Fibroblast of the aortic adventitia (primary cell): ENCODE measurements at places on chromosomes 2 and 18. TPM values are rescaled to one million over a fixed set of nuclear protein-coding genes. Genes with fewer than 3 reads are reported as not detected.

Gene GCKR
- 4.5 and 4.9 TPM in 2 replicates for total RNA-seq

Gene TOGARAM2
- under 0.01 TPM in 1 of 2 replicates, not detected in the other for total RNA-seq

Gene LRP1B
- total RNA-seq, result 0.36 and 0.74 TPM in 2 replicates

DNA sequence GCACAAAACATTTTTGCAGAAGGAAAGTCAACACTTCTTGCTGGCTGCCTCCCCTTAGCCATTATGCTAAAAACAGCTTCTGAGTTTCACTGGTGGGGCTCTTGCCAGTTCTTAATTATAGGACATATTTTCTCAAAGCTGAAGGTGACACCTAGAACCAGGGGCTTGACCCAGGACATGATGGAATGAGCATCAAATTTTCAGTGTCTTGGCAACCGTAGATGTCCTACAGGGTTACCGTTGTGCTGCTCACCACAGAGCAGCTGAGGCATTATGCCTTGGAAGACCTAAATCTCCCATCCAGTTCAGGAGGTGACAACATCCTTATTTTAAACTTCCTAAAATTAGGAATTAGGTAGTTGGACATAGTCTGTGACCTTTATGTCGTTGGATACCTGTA is 46.7 kb downstream of the TMEM185B start:
- DNase-seq, result no peak

- DNase-seq, result peak; percentile 33
These were observed 103.9 kb upstream of the UBE2E3 start for GRCh38 chr2:180876506-180876905.

DNA sequence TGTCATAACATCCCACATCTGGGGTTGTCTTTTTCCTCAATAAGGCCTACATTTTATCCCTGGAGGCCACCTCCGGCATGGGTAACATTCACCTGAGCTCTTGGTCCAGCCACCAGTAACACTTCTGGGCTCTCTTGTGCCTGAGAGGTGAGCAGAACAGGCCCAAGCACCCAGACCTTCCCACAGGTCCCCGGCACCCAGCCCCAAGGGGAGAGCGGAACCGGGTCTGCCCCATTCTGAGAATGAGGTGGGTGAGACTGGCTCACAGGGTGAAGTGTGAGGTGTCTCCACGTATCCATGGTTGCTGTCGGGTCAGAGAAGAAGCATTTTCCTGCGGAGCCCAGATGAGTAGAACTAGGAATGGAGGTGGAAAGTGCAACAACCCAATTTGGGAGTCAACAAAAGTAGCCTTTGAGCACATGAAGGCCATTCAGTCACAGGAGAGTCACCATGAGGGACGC is 496.7 kb upstream of the MYT1L start:
- DNase-seq, result no peak

DNA sequence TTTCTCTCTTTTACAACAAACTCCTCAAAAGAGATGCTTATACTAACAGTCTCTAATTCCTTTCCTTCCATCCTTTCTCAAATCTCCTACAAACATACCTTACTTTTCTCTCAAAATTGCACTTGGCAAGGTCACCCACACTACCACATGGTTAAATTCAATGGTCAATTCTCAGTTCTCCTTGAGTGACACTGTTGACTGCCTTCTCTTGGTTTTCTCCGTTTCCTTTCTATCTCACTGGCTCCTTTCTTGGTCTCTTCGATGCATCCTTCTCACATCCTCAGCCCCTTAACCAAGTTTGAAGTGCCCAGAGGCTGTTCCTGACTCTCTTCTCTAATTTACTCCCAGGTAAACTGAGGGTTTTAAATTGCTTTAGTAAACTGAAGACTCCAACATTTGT is 12.5 kb downstream of the C1D start:
- no peak for DNase-seq

DNA sequence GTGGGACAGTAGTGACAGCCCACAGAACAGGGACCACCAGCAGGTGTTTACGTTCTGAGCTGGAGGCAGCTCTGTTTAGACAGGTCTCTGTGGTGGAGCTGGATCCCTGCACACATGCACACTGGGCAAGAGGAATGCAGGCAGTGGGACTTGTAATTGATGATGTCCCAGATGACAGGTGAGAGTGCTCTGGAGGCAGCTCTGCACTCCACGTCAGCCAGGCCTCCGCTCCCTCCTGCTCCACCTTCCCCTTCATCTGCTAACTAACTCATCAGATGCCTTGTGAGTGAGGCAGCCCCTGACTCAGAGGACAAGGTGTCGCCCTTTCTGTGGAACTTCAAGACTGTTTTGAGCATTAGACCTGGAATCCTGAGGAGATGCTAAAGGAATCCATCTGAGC is 53.2 kb downstream of the SH3YL1 start:
- DNase-seq, result no peak

DNA sequence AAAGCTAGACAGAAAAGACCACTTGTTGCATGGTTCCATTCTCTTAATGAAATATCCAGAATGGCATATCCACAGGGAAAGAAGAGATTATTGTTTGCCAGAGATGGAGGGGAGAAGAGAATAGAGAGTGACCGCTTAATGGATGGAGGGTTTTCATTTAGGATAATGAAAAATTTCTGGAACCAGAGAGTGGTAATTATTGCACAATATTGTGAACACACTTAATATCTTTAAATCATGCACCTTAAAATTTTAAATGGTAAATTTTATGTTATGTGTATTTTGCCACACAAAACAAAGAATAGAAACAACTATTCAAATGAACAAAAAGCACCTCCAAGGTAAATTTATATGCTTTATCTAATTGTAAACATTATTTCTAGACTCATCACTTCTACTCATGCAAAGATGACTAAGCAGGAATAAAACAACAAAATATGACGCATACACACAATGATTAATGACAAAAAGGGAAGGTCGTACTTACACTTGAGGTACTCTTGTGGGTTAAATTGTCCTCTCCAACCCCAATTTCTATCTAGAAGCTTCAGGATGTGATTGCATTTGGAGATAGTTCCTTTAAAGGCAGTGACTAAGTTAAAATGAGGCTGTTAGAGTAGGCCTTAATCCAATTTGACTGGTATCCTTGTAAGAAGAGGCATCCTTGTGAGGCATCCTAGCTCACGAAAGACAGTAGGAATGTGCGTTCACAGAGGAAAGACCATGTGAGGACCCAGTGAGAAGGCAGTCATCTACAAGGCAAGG is 18.7 kb upstream of the DHRS9 start:
- no peak for DNase-seq
